Stimulated activated CD8-positive, alpha-beta memory T cell treated with anti-CD3 and anti-CD28 coated beads, Interleukin-7, amount 100 ng/mL, for 1 hour (primary cell): ENCODE measurements at places on chromosomes 7 and 10.

- DNase-seq: no peak
These were observed 15.5 kb downstream of the CYTH3 start for GRCh38 chr7:6256677-6257535.

- DNase-seq: no peak
These were observed 141.4 kb downstream of the GRID1 start for GRCh38 chr10:86225103-86225782.

GRCh38 chr10:121690970-121691369 lies 92.7 kb upstream of the FGFR2 start:
- DNase-seq: no peak

DNA sequence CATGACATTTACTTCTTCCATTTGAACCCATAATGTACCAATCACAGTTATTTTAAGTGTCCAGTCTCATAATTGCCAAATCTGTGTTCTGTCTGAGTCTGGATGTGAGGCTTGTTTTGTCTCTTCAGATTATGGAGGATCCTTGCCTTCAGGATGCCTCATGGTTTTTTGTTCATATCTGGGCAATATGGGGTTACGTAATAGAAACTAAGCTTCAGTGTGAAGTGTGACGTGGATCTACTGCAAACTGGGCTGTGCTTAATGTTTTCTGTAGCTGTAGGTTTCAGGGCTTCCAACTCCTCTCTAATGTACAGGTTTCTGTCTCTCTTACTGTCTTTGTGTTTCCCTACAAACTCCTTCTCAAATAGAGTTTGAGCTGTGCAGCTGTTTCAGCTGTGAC lies 223.7 kb upstream of the ADARB2 start:
- DNase-seq: no peak

DNA sequence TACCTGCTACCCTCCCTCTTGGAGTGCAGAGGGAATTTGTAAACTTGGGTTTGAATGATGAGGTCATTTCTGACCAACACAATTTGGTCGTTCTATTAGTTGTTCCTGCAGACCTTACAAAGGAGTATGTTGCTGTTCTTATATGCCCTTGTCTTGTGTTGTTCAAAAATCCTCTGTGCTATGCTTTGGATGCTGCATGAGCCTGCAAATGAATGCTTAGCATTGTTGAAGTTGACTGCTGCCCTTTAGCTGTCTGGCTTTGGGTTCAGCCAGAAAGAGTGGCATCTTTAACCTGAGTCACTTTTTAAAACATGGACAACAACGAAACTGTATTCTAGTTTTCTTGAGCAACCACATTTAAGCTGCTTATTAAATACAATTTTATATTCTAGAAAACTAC lies 80.3 kb downstream of the SND1 start:
- no peak for DNase-seq

- DNase-seq: no peak
These were observed 348.5 kb upstream of the SHH start for GRCh38 chr7:156160811-156161210.
